ENCODE measurements at places on chromosomes 3 and 15.
A peak's percentile ranks its signal among the peaks of the same experiment; 100 is the strongest.

DNA sequence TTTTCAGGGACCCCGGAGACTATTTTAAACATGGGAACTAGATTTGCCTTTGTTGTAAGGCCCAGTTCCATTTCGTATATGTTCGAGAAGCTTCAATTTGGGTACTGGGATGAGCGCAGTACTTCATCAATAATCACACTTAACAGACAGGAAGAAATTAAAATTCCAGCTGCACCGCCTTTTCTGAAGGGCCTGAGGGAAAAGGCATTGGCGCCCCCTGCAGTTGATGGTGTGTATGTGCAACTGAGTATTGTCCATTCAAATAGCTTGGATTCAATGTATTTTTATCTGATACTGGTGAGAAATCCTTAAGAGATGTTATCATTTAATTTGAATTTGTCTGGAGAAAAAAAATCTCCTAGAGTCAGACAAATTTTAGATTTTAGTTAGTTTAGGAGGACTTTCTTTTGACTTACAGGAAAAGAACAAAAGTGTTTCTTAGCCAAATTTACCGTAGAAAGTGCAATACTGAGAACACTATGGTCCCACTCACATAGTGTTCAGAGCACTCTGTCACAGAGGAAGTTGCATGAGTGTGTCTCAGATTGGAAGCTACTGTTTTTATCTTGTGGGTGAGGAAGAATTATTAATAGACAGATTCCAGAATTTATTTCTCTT is 5.4 kb upstream of the ALDH1A2 start:
- DNase-seq: peak; percentile 20

DNA sequence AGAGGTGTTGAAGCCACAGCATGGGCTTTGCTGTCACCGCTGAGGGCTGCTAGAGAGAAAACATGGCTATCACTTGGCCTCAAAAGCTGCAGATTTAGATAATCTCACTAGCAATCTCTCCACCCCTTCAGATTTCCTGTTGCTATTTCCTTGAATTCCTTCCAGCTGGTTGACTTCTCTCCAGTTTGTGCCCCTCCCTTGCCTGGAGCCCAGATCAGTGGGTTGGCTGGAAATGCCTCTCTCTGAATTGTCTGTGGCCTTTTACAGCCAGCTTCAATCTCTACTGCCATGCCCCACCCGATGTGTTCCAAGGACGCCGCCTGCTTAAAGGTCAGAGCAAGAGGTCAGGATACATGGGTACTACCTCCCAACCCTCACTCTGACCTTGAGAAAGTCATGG is 294.1 kb downstream of the NTRK3 start:
- DNase-seq: no peak

DNA sequence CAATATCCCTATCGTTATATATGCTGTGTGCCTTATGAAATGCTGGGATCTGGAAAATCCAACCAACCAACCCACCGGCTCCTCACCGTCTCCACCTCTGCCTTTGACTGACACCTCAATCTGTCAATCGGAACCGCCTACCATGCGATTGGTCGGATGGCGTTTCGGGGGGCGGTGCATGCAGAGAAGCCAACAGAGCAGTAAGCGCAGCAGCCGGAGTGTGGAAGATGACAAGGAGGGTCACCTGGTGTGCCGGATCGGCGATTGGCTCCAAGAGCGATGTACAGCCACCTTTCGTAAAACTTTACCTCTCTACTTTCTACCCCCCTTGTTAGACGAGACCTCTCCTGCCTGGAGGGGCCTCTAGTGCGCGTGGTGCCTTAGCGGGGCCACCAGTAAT is 6.3 kb downstream of the CLK3 start:
- DNase-seq: no peak

DNA sequence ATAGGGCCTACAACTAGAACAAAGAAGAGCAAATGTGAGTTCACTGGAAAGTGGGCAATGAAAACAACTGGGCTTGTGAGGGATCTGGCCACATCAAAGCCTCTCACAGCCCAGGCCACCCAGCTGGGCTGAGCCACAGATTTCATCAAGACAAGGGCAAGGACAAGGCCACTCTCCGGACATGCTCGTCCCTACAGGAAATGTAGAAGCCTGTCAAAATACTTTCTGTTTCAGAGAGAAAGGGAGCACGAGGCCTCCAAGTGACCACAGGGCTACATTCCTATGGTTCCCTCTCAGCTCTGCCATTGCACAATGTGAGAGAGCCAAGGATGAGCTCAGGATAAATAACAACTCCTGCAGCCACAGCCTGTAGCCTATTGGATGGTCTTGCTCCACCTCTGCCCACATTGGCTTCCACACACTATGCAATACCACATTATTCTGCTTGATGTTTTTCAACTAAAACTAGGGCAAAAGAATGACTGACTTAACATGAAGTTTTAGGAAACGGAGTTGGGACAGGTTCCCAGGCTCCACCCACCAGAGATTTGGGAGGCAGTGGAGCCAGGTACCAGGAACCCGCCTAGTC is 12.1 kb downstream of the TBC1D2B start:
- DNase-seq: no peak

DNA sequence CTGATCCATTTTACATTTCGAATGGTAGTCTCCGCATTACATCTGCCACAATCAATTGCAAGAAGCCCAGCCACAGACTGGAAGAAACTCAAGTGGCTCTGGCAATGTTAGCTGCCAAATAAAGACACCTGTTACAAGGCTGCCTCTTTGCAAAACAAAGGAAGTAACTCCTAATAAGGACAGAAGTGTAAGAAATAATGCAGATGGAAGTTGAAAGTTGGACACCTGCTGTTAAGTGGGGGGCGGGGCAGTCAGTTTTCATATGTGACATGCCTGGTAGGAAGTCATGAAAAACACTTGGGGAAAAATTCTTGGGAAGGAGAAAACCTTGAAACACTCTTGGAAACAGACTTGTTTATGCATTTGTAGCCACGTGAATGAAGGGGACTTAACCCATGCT is 54.1 kb upstream of the ATP2C1 start:
- no peak for DNase-seq

- DNase-seq: no peak
These were observed 92.4 kb upstream of the WNT5A start for GRCh38 chr3:55579496-55579895.

- DNase-seq: no peak
These were observed 24.1 kb downstream of the GABRA5 start for GRCh38 chr15:26890988-26891387.

DNA sequence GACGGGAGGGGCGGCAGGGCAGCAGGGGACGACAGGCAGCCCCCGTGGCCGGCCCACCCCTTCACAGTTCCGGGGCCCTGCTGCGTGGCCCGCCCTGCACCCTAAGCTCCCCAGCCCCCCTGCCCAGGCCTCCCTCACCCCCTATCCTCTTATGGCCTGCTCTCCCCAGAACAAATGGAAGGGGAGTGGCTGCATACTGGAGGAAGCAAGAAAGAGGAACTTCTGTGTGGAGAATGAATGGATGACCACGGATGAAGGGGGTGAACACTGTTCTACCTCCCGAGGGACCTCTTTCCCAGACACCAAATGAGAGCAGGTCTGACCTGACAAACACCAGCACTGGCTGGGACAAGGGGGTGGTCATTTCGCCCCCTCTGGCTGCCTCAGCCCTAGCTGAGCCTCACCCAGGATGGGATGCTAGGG is 25.0 kb downstream of the SEC61A1 start:
- DNase-seq: no peak

DNA sequence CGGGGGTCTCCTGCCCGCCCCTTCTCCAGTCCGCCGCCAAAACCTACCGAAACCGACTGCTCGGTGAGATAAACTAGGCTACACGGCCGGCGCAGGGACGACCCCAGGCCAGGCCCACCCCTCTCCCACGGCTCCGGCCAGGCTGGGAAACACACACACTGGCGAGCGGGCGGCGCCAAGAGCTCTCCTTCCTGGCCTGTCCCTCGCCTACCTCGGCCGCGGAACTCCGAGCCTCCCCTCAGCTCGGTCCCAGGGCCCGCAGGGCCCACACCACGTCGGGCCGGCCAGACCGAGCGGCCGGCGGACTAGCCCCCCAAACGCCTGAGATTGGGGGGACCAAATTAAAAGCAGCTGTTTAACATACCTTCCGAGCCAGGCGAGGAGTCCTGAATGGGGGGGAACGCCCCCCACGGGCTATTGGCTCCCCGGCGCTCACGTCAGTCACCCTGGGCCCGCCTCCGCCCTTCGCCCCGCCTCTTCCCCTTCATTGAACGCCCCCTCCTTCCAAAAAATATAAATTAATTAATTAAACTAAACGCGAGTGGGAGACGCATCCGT is 4.0 kb upstream of the SIN3A start:
- DNase-seq: peak; percentile 83

DNA sequence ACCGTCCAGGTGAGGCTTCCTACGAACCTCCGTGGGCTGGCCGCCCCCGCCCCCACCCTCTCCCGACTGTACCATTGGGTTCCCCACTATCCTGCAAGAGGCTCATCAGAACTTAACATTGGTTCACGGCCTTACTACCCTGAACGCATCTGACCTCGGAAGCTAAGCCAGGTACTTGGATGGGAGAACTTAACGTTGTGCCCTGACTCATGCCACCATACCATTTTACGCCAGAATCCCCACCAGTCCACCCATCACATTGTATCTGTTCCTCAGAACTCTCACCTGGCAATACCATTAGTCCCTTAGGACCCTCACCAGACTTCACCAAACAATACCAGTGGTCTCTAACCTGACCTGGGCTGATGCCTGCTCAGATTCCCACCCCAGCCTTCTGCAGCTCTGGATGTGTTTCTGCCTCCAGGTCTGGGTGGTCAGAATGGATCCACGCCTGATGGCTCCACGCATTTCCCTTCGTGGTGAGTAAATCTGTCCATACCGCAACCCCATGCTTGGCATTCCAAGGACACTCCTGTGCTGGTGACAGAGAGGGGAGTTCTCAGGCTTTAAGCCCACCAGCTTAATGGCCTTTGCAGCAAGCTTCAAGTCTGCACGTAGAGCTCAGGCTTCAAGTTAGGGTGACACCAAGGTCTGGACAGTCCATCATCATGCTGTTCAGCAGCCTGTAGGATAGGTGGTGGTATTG is 562 bp downstream of the TCTA start:
- DNase-seq: no peak

DNA sequence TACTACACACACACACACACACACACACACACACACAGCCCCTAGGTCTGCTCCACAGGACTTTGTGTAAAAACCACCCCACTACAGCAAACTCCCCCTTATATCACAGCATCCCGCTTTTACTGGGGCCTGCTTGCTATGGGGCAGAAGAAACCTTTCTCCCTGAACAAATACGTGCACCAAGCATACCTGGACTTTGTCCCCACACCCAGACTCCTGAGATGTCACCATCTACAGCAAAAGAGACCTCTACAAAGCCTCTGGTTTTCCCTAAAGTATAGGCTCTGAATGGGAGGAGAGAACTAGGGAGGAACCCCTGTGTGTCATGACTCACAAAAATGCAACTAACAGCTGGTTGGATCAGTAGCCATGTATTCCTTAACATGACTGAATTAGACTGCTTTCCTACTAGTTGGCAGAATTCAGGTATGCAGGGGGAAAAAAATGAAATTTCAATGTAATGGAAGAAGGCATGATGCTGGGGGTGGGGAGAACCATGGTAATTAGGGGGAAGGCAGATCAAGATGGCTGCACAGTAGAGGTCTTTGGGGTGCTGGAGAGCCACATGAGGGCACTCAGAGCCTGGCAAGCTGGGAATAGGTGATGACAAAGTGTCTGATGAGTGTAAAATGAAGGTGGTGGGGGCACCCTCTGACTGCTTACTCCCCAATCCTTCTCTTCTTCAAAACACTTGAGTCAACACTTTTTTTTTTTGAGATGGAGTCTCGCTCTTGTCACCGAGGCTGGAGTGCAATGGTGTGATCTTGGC is 45.9 kb downstream of the DAPK2 start:
- DNase-seq: no peak

GRCh38 chr3:169146866-169147237 is 516.7 kb downstream of the MECOM start:
- DNase-seq: no peak

- no peak for DNase-seq
These were observed 445.1 kb downstream of the MECOM start for GRCh38 chr3:169218314-169218983.

DNA sequence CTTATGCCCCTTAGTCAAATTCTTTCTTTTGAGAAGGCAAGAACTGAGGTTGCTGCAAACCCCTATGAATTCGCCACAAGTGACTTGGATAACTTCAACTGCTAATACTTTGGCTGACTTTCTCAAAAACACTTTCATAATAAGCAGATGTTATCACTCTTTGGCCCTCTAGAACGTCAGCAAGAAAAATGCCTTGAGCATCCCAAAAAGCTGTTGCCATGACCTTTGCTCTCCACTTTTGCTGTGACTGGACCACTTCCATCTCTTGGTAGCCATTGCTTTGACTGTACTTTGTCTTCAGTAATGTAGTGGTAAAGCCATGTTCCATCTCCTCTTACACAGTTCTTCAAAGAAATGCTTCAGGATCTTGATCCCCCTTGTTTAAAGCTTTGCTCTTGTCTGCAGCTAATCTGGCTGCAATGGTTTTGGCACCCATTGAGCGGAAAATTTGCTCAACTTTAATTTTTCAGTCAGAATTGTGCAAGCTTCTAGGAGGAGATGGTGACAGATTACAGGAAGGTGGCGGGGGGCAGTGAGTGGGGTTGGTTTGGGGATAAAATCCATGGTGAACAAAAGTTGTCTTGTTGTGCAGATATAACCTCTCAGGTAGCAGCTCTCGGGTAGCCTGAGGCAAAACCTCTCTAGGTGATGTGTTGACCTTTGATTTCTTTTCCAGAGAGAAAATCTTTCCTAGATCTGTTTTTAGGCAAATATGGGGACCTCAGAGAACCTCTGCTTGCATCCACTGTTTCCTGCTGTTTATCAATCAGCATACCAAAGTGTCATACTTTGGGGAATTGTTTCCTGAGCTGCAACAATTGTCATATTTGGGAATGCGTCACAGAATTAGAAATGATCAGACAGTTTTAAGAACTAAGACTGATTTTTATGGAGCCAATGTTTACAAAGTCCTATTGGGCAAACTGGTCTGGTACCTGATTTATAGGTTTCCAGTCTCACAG is 83.6 kb downstream of the CCR1 start:
- DNase-seq: no peak

DNA sequence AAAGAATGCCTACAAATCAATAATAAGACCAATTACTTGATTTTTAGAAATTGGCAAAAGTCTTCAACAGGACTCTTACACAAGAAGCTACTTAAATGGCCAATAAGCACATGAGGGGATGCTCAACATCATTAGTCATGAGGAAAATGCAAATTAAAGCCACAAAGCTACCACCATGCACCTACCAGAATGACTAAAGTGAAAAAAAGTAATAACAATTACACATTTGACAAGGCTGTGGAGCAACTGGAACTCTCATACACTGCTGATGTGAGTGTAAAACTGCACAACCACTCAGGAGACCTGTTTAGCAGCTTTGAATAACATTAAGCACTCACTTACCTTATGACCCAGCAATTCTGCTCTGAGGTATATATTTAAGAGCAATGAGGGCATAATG is 68.4 kb downstream of the PPCDC start:
- no peak for DNase-seq

- DNase-seq: no peak
These were observed 39.6 kb upstream of the SFMBT1 start for GRCh38 chr3:53085476-53085875.

DNA sequence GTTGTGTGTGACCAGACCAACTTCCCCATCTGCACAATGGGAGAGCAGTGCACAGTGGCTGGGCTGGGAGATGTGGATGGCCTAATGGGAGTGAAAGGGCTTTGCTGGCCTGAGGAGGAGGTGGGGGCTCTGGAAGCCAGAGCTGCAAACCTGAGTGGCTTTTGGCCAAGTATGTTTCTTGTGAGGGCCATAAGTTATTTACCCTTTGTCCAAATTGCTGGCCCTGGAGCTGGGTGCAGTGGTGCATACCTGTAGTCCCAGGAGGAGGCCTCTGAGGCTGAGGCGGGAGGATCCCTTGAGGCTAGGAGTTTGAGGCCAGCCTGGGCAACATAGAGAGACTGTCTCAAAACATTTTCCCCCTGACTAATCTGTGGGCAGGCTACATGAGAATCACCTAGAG is 129.1 kb downstream of the WNT7A start:
- no peak for DNase-seq

Measured in T-helper 9 cell (primary cell).